ENCODE measurements at places on chromosomes 3 and 15.

DNA sequence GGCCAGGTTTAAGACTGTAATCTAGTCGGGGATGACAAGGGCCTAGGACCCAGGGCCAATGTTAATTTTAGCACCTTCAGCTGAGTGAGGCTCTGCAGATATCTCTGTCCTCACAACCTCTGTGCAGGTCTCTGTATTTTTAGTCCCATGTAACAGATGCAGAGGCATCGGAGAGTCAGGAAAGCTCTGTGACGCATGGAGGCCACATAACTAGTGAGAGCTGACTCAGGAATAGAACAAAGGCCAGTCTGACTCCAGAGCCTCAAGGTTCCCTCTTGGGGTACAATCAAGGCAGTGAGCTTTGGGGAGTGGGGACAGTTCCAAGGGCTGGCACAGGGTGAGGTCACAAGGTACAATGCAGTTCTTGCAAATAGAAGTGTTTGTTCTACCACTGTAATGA is 31.0 kb downstream of the FSTL1 start:
- no peak for DNase-seq

- no peak for DNase-seq
Observed at GRCh38 chr3:64122476-64122875, 99.2 kb upstream of the PSMD6 start.

- no peak for DNase-seq
Observed at GRCh38 chr3:166425900-166426611, 588.8 kb upstream of the BCHE start.

- no peak for DNase-seq
Observed at GRCh38 chr3:16319723-16320122, 54.7 kb downstream of the OXNAD1 start.
